ENCODE measurements at places on chromosomes 1 and 21. TPM values are rescaled to one million over a fixed set of nuclear protein-coding genes. Genes with fewer than 3 reads are reported as not detected.

The SPRR2A gene
- total RNA-seq, result not detected

The POLR3C gene
- total RNA-seq, result 79.1 TPM

The LCE1A gene
- not detected for total RNA-seq

The FMO1 gene
- total RNA-seq, result not detected

The S100A3 gene
- total RNA-seq, result 14.8 TPM

The ADCY10 gene
- 0.05 TPM for total RNA-seq

The CD1D gene
- total RNA-seq, result 1.5 TPM

The TGFBR3 gene
- 0.72 TPM for total RNA-seq

The DENND2C gene
- total RNA-seq, result 0.98 TPM

The COL16A1 gene
- 59.6 TPM for total RNA-seq

The CNN3 gene
- total RNA-seq, result 162 TPM

The PYGO2 gene
- total RNA-seq, result 39.8 TPM

The LRRC39 gene
- 0.87 TPM for total RNA-seq

The PRAMEF17 gene
- not detected for total RNA-seq

The IRF6 gene
- 0.04 TPM for total RNA-seq

The KLF17 gene
- 0.34 TPM for total RNA-seq

The C8B gene
- not detected for total RNA-seq

The SCAF4 gene
- 8.8 TPM for total RNA-seq

The RORC gene
- not detected for total RNA-seq

The TMEM51 gene
- 2.1 TPM for total RNA-seq

The MOV10 gene
- 84.6 TPM for total RNA-seq

The PROK1 gene
- total RNA-seq, result not detected

The TNN gene
- total RNA-seq, result not detected

The TMCC2 gene
- total RNA-seq, result 1.8 TPM

The RXRG gene
- 7.2 TPM for total RNA-seq

The ZBTB8B gene
- total RNA-seq, result 0.15 TPM

The PTPN14 gene
- total RNA-seq, result 32.2 TPM

The LCE3E gene
- not detected for total RNA-seq

The KIF26B gene
- 0.13 TPM for total RNA-seq

The NDUFS5 gene
- 700 TPM for total RNA-seq

The LCE1D gene
- not detected for total RNA-seq

The TRIM62 gene
- 25.6 TPM for total RNA-seq

The GBP7 gene
- not detected for total RNA-seq

The PTPRU gene
- total RNA-seq, result 4.9 TPM

The PEF1 gene
- total RNA-seq, result 70.2 TPM

The ZNF695 gene
- 17.2 TPM for total RNA-seq

The RGS8 gene
- 0.04 TPM for total RNA-seq

The FAM110D gene
- 0.03 TPM for total RNA-seq

The LCE1B gene
- total RNA-seq, result not detected

The C8A gene
- not detected for total RNA-seq

The CCDC185 gene
- not detected for total RNA-seq

The CFAP107 gene
- not detected for total RNA-seq

The NPPA gene
- not detected for total RNA-seq

Measured in A375 (cell line).